ENCODE measurements at places on chromosomes 1 and 21.

GRCh38 chr1:43526002-43526401 is 4.7 kb upstream of the PTPRF start:
- DNase-seq: no peak

- DNase-seq: no peak
Measured at GRCh38 chr1:186569856-186570255, 108.9 kb upstream of the PDC start.

- DNase-seq: no peak
Measured at GRCh38 chr1:33895976-33896375, 32.1 kb downstream of the HMGB4 start.

DNA sequence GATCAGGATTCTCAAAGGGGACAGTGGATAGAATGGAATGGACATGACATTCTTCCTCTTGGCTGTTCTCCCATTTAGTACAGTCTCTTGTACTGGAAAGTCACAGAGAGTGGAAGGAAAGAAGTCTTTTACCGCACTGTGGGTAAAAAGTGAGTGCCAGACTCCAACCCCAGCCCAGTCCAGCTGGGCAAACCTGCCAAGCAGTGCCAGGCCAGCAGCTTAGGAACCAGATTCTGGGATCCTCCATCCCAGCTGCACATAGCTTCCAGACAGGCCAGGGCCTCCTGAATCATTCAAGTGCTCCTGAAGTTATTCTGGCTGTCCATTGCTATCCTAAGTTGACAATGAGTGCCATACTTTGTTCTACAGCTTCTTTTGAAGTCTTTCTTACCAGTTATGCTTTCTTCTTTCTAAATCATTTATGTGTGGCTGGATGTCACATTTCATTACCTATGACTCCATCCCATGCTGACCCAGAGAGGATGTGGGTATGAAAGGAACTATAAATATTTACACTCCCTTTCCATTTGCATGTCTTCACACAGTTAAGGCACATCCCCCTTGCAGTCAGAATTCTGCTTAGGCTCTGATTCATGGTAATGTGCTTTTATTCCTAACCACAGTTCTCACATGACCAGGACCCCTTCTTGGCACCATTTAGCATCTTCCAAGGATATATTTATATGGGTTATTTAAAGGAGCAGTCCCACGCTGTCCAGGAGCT is 88.9 kb downstream of the AK5 start:
- DNase-seq: no peak

GRCh38 chr21:43645976-43646375 is 13.3 kb downstream of the HSF2BP start:
- DNase-seq: no peak

- DNase-seq: peak; percentile 82
Measured at GRCh38 chr1:160795951-160796383, at the start of gene LY9. LY9 (plus strand) TSS chr1:160796174; CDS start chr1:160796188, 14 bp downstream.

GRCh38 chr1:60813071-60813470 is 269.3 kb upstream of the NFIA start:
- no peak for DNase-seq

Measured in T follicular helper cell (primary cell).